ENCODE measurements at places on chromosomes 7 and 10.

DNA sequence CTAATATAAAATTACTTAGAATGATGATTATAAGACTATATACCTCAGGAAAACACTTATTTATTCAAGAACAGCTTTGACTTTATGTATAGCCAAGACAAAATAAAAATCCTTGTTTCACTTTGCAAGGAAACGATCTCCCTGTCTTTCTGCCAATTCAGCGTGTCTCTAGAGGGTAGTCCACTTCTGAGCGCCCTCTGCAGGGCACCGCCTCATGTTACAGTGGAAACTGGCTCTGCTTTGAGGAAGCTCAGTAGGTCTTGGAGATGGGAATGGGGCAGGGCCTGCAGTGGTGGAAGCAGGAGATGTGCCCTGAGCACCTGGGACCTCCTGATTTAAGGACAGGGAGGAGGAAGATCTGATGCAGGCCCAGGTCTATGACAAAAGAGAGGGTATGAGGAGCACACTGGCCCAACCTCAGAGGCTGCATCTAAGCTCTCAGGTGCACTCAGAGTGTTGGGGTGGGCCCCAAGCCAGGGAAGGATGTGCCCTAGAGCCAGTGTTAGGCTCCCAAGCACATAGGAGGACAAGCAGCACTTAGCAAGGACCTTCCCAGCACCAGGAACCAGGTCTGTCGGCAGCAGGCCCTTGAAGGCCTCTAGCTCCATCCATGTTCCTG lies 481.0 kb downstream of the TNS3 start:
- DNase-seq: peak; percentile 72

- peak; percentile 95 for DNase-seq
Observed at GRCh38 chr10:73647211-73647874, 6.1 kb upstream of the MYOZ1 start.

DNA sequence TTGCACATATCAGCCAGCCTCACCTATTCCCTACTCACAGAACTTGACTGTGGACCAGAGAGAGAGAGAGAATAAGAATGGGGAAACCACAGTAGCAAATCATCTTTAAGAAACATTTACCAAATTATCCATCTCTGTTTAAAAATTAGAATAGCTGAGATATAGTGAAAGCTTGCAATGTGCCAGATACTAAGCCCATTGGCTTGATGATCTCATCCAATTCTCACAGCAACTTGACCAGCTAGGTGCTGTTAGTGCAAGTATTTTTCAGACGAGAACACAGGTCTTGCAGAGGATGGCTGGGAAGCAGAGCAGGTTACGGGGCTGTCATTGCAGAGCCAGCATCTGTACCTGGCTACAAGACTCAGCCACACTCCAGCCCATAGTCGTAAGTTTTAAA lies 50.9 kb downstream of the KLF6 start:
- DNase-seq: no peak

- DNase-seq: no peak
Observed at GRCh38 chr7:119688831-119689230, 584.1 kb upstream of the KCND2 start.

- DNase-seq: no peak
Observed at GRCh38 chr7:12803542-12803941, 116.1 kb downstream of the ARL4A start.

- no peak for DNase-seq
Observed at GRCh38 chr10:11318826-11319598, 292.4 kb downstream of the USP6NL start.

DNA sequence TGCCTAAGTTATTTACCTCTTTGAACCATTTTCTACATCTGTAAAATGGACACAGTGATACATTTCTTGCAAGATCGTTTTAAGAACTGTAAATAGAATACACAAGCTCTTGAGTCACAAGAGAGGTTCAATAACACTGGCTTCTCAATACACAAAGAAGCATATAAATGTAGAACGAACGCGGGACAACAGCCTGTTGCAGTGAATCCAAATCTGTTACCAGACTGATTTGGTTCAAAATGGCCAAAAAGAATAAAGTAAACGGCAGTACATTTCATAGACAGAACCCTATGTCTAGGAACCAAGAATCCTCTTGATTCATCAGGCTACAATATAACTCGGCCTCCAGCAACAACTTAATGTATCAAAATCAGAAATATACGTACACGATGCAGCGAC lies 701 bp downstream of the MTPAP start:
- no peak for DNase-seq

DNA sequence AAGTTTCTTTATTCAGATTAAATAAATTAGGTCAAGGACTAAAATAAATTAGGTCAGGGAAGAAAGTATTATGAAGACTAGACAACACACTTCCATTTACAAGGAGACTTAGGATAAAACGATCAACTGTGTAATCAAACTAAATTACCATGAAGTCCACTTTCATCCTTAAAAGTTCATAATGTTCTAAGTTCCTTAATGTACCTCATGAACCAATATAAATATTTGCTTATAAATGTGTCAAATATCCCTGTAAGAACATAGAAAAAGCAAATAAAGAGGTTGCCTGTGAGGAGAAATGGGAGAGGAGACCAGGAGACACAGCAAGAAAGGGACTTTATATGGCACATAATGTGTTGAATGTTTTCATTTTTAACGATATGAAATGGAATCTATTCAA lies 345.6 kb downstream of the PARD3 start:
- no peak for DNase-seq

DNA sequence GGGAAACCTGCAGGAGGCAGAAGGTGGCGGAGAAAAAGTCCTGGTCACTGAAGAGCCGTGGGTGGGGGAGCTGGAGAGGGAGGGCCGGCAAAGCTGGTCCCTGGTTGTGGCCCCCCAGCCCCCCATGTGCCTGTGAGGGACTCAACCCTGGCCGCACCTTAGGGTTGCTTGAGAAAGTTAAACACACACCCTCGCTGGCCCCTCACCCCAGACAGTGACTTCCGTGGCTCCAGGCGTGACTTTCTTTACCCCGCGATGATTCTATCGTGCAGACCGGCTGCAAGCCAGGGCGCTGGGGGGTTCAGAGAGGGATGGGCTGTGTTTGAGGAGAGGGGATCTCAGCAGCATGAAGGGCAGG lies 447.6 kb upstream of the FOXK1 start:
- no peak for DNase-seq

GRCh38 chr10:117536866-117537435 lies 5.6 kb upstream of the EMX2 start:
- peak; percentile 7 for DNase-seq

DNA sequence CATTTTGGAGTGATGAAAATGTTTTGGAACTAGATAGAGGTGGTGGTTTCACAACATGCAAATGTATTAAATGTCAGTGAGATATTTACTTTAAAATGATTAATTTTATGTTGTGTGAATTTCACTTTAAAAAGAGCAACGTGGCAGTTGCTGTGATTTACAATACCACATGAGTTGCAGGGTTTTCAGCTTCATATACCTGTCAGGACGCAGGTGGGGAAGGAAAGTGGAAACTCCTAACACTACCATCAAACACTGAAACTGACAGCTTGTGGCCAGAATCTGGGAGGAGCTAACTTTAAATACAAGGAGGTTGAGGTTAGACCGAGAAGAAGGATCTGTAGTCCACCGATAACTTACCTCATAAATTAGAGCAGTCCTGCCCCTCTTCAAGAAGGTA lies 168.9 kb upstream of the TMEM72 start:
- no peak for DNase-seq

DNA sequence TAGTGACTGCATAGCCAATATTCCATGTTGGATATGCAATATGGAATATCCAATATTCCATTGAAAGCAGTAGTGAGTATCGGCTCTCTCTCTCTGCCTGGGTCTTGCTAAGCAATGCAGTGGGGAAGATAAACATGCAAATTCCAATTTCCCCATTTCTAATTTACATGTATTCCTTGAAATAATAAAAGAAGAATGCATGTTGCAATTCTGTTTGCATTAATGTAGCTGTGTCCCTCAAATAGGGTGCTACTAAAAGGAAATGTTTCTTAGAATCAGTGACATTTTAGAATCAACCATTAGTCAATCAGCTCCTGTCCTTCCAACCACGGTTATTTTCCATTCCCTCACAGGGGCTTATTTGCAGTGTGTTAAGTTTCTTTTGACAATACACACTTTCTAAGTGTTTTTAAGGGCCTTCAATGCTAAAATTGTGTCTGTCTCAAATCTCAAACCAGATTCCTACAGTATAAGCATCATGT lies 46.7 kb downstream of the AFAP1L2 start:
- no peak for DNase-seq

DNA sequence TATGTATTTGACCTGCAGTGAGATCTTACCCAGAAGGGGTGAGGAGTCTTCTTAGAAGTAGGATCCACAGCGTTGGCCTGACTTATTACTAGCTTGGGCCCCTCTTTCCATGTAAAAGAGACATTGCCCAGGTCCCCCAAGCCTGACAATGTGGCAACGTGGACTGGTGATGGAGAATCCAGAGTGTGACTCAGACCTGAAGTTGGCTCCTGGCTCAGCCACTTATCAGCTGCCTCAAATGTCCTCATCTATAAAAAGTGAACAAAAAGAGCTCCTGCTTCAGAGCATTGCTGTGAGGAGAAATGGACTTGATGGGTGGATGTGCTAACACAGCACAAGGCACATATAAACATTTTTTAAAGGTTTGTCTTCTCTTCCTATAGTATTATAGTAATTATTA lies 35.4 kb upstream of the TECTB start:
- no peak for DNase-seq

DNA sequence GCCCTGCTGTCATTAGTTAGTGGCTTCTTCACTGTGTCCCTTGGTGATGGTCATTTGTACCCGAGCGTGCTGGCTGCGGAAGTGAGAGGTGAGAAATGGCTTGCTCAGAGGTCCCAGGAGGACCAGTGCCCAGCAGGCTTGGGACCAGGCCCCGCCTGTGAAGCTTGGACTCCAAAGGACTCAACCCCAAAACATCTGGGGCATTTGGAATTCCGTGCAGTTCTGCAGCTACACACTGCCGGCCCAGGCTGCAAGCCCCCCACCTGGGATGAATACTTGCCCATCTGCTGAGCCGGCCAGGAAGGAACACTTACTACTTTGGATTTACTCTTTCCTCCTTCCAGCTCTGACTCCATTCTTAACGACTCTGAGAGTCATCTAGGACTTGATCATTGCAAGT lies 18.0 kb downstream of the ECHDC3 start:
- DNase-seq: no peak

- no peak for DNase-seq
Observed at GRCh38 chr10:113420733-113421675, 131.8 kb upstream of the HABP2 start.
